ENCODE measurements at places on chromosomes 12 and 14. TPM values are rescaled to one million over a fixed set of nuclear protein-coding genes. Genes with fewer than 3 reads are reported as not detected.

Gene ABHD4
- polyA plus RNA-seq = 34.3 TPM

Gene INSM2
- polyA plus RNA-seq = not detected

Gene DPPA3
- 0.17 TPM for polyA plus RNA-seq

Gene ZDHHC22
- polyA plus RNA-seq = 0.57 TPM

Gene ANKS1B
- 4.8 TPM for polyA plus RNA-seq

Gene KRT85
- polyA plus RNA-seq = not detected

Gene FOXN4
- polyA plus RNA-seq = 2.9 TPM

Gene POLE2
- polyA plus RNA-seq = 34.7 TPM

Gene NRL
- 2.6 TPM for polyA plus RNA-seq

Gene TBX5
- not detected for polyA plus RNA-seq

Gene ACRBP
- 6.0 TPM for polyA plus RNA-seq

Gene RFX4
- polyA plus RNA-seq = 0.20 TPM

Gene MRPS35
- 79.3 TPM for polyA plus RNA-seq

Gene FAR2
- polyA plus RNA-seq = 42.1 TPM

Gene MAPKAPK5
- polyA plus RNA-seq = 68.8 TPM

Gene DNAJC22
- 30.2 TPM for polyA plus RNA-seq

Gene LRRK2
- 26.7 TPM for polyA plus RNA-seq

Gene LRRC43
- 6.8 TPM for polyA plus RNA-seq

Gene TDRD9
- polyA plus RNA-seq = 7.2 TPM

Gene KRT73
- polyA plus RNA-seq = not detected
